ENCODE measurements at places on chromosomes 7 and 10. TPM values are rescaled to one million over a fixed set of nuclear protein-coding genes. Genes with fewer than 3 reads are reported as not detected.

The KIAA1217 gene
- 12.3 TPM for polyA plus RNA-seq

The AQP1 gene
- polyA plus RNA-seq = 0.05 TPM

The PDZD7 gene
- 0.95 TPM for polyA plus RNA-seq

The AGMO gene
- not detected for polyA plus RNA-seq

The OR2A1 gene
- polyA plus RNA-seq = not detected

The NPC1L1 gene
- not detected for polyA plus RNA-seq

The SH3PXD2A gene
- polyA plus RNA-seq = 35.3 TPM

The PPP1R17 gene
- polyA plus RNA-seq = not detected

The CDK13 gene
- 26.2 TPM for polyA plus RNA-seq

The AGK gene
- polyA plus RNA-seq = 24.2 TPM

The SPOCK2 gene
- 0.10 TPM for polyA plus RNA-seq

The SCIN gene
- not detected for polyA plus RNA-seq

The EBLN1 gene
- polyA plus RNA-seq = not detected

The COMMD3 gene
- polyA plus RNA-seq = 22.5 TPM

The ALKBH4 gene
- polyA plus RNA-seq = 5.3 TPM

DNA sequence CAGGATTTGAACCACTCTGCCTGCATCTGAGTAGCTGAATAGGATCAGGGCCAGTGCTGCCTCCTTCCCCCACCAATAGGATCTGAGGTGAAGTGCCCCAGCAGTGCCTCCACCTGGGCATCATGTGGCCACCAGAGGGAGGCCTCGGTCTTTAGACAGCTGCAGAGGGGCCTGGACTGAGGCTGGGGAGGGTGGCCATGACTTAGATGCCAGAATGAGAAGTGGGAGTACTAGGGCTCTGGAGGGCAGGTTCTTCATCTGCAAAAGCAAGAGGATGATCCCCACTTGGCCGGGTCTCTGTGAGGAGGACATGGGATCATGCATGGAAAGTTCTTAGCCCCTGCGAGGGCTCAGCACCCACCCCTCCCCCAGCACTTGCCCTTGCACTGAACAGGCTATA is 56.9 kb downstream of the NEUROG3 start:
- peak; percentile 54 for DNase-seq

- DNase-seq = no peak
Measured at GRCh38 chr7:46054272-46054671, 133.2 kb upstream of the IGFBP3 start.

GRCh38 chr7:44489955-44490350 is 505 bp downstream of the NUDCD3 start:
- DNase-seq = no peak

- DNase-seq = peak; percentile 49
Measured at GRCh38 chr7:27917774-27918314, 177.9 kb downstream of the TAX1BP1 start.

DNA sequence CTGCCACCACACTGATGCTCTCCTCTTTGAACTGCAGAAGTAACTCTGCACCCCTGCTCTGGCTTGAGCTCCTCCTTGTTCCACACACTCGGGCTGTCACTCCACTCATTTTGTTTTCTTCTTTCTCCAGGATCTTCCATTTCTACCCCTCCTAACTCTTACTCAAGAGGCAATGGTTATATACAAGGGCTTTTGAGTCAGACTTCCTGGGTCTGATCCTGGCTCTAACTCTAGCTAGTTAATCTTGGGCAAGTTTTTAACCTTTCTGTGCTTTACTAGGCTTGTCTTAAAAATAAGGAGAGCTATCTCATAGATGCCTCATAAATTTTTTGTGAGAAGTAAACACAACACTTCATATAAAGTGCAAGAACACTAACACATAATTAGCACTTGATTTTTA is 45.3 kb upstream of the GNAI1 start:
- DNase-seq = no peak

DNA sequence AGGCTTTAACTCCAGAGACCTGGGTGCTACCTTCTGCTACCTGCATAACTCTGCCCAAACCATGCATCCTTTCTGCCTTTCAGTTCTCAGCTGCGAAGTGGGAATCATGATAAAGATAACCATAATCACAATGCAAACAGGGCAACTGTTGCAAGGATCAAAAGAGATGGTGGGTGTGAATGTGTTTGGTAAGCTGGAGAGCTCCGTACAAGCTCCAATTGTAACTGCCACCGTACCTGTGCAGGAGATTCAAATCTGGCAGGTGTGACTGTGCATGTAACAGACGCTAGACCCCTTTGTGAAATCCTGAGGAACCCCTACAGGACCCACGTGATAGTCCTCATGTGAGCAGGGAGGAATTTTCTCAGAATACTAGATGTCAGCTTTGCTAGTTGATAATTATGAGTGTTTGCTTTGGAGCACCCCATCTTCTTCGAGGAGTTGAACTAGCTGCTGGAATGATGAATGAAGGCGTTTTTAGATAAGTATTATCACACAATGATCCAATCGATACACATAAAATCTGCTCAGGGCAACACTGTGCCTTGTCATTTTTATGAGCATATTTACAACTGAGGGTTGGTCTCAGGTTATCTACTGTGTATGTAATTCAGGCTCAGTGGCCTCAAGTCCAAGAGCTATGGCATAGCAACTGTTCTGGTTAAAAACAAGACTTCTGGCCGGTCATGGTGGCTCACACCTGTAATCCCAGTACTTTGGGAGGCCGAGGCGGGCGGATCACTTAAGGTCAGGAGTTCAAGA is 15.4 kb upstream of the FRAT2 start:
- no peak for DNase-seq

DNA sequence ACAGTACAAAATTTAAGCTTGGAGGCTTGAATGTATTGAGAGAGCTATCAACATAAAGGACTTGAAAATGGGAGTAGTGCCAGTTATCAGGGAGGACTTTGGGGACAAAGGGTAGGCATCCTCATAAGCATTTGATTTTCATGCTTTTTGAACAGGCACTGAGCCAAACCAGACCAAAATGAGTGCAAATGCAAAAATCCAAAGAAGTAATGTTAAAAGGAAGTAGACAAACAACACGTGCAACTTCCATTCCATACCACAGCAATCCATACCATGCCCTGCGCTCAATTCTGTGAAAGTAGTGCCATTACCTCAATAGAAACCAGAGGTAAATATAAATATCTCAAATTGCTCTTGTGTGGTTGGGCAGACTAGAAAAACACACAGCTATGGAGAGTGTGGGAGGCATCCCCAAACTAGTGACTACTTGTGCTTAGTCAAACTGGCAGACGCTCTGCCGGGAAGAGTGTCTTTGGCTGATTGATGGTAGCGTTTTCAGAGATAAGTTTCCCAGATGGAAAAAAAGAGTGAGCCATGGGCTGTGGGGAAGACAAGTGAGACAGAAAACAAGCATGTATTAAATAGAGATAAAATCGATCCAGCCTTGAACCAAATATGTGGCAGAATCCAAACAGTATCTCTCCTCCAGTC is 161.5 kb downstream of the CREB5 start:
- DNase-seq = peak; percentile 49

- no peak for DNase-seq
Measured at GRCh38 chr10:69344591-69345252, 66.4 kb downstream of the HK1 start.

DNA sequence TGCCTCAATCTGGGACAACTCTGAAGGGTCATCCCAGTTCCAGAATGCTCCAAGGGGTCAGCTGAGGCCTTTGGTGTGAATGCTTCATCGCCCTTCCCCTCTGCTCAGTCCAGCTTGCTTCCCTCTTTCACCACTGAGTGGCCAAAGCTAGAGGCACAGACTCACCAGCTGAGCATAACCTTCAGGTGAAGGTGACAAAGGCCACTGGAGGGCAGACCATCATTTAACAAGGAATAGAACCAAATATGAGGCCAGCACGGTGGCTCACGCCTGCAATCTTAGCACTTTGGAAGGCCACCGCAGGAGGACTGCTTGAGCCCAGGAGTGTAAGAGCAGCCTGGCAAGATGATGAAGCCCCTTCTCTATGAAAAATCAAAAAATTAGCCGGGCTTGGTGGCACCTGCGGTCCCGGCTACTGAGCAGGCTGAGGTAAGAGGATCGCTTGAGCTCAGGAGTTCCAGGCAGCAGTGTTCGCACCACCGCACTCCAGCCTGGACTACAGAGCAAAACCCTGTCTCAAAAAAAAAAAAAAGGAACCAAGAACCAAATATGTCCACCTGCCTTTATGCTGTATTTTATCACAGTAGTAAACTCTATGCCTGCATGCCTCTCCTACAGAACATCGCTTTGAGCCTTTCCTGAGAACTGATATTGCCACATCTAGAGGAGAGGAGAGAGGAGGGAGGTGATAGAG is 13.4 kb downstream of the PRKAG2 start:
- DNase-seq = no peak

GRCh38 chr7:150378853-150379440 is at the start of gene ZNF775:
TSS of gene ZNF775 (plus strand) at chr7:150379330. CDS start at chr7:150388471, 9,141 bp downstream.
- DNase-seq = peak; percentile 91

- DNase-seq = no peak
Measured at GRCh38 chr10:20888620-20889330, 8.3 kb downstream of the NEBL start.

DNA sequence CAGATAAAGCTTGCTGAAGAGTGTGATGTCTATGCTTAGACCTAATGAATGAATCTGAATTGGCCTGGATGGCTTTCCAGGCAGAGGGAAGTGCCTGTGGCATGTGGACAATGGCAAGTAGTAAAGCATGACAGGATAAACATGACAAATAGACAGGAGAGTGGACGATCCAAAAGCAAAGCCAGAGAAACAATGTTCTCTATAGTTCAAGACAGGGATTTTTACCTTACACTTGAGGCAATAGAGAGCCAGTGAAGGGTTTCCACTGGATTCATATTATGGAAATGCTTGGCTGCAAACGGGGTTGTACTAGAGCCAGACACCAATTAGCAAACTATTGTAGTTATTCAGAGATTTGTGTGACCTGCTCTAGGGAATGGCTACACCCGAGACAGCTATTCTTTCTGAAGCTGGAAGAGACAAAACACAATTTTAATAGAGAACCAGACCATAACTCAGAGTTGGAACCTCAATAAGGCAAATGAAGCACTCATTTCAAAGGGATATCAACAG is 2.3 kb downstream of the AGMO start:
- DNase-seq = no peak

- no peak for DNase-seq
Measured at GRCh38 chr10:133124357-133125211, 35.4 kb upstream of the KNDC1 start.

- no peak for DNase-seq
Measured at GRCh38 chr7:30688718-30689221, 6.5 kb upstream of the CRHR2 start.

DNA sequence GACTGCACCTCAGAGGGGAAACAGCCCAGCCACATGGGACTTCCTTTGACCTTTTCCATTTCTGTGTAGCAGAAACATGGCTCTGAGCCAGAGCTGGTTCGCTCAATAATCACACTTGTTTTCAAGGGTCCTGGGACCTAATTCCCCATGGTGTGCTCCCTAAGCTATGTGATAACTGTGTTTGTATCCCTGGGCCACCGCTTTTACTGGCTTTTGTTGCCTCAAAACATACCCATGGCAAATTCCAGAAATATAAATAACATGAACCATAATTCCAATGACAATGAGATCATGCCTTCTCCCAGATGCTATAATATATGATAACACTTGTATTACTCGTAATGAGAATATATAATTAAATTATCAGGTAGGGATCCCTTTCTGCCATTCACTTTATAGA is 196.4 kb downstream of the GFRA1 start:
- no peak for DNase-seq

DNA sequence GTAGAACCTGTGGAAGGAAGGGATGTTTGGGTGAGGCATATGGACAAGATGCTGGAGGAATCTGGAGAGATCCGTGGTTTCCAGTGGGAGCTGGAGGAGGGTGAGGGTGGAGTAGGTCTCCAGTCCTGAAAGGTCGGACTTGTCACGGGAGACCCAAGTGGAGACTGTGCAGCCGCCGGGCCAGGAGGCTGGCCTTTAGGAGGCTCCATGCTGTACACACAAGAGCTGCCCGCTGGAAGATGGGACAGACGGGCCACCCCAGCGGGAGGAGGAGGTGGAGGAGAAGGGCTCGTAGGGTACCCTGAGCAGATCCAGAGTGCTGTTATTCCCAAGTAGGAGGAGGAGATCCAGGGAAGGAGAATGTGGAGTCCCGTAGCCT is 106.7 kb downstream of the NKX6-2 start:
- no peak for DNase-seq

GRCh38 chr7:15963206-15963605 is 276.7 kb upstream of the MEOX2 start:
- DNase-seq = no peak

GRCh38 chr7:149191851-149192250 is 3.5 kb upstream of the ZNF282 start:
- no peak for DNase-seq

- no peak for DNase-seq
Measured at GRCh38 chr10:3578682-3579081, 206.3 kb downstream of the KLF6 start.

DNA sequence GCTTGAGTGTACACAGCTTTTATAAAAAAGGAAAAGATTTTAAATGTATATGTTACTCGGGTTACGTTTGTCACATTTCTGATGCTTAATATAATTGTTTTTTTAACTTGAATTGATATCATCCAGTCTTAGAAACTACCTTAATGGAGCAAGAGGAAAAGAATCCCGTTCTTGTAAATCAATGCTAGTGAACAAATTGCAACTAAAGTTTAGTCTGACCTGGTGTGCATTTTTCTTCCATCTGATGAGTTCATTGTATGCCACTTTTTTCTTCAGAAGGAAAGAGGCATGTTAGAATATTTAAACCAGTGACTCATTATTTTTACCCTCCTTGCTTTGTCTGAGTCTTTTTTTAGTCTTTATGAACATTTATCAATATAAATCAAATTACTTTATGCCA is 34.7 kb downstream of the NET1 start:
- peak; percentile 27 for DNase-seq

DNA sequence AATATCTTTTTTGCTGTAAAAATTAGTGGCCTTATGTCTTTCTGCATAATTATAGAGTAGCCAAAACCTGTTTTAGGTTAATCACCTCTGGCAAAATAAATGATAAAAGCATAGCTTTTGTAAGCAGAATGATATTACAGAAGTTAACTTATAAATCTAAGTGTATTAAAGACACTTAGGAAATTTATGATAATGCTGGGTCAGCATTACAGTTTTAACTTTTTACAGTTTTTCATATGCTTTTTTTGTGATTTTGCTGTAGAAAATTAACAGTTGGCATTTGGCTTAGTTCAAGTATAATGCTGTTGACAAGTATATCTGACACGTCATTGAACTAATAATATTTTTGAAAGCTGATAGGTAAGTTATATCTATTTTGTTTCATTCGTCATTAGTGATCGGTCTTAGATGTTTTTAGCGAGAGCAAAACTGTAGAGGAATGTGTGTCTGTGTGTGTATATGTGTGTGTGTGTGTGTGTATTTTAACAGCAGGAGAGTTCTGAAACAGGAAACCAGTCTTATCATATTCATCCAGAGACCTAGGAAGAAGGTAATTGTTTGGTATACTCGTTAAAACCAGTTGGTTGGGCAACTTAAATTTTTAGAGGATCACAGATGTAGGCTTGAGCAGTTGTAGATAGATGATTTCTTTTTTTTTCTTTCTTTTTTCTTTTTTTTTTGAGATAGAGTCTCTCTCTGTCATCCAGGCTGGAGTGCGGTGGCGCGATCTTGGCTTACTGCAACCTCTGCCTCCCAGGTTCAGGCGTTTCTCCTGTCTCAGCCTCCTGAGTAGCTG is 15.4 kb downstream of the PTEN start:
- no peak for DNase-seq

Measured in mammary epithelial cell (primary cell).